ENCODE measurements at places on chromosomes 2 and 18.

DNA sequence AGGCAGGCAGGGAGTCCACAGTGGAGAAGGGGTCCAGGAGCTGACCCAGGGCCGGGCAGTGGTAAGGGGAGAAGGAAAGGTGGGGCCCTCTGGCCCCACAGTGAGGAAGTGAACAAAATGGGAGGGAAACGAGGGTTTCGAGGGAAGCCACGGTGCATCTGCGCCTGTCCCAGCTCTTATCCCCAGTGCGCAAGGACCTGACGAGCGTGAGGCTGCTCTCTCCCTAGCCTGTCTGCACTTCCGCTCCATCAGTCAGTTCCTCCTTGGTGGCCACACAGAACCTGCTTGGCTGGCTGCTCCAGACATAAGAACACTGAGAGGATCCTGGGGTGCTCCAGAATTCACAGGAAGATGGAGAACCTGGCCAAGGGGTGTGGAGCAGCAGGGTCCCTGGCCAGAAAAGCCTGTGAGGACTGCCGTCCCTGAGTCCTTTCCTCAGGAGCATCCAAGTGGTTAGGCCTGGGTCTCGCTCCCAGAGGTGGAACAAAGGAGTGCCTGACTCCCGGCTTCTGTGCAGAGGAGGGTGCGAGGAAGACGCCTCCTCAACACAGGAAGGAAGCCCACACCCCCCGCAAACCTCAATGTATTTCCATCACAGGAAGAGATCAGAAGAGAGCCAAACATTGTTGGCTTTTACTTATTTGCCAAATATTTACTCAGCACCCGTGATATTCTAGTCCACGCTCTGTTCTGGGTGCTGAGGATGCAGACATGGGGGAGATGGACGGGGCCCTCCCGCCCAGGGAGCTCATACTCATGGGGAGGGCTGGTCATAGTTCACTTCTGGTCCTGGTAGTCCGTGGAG lies 43.7 kb upstream of the SEMA4C start:
- no peak for DNase-seq

DNA sequence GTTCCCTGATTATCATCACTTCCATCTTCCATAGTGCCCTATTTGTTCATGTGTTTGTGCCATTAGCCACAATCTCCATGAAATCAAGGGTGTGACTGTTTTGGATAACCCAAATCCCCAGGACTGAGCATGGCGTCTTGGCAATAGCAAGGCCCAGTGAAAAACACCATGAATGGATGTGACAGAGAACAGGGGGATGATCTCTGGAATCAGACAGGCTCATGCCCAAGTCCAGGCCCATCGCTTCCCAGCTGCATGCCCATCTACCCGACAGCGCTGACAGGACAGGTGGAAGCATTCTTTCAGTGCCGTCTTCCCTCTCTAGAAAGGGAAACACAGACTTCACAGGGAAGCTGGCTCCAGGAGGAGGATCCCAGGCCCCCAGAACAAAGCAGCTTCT lies 50.0 kb downstream of the HDLBP start:
- DNase-seq = no peak

DNA sequence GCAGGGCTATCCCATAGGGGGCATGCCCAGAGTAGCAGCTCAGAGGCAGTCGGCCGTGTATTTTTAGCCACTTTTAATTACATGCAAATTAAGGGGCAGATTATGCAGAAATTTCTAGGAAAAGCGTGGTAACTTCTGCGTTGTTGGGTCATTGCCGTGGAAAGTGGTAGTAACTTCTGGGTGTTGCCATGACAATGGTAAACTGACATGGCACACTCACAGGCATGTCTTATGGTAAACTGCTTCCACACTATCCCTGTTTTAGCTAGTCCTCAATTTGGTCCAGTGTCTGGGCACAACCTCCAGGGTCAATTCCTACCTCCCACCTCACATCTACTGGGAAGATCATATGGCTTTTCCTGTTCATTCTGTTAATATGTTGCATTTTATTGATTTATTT lies 428.9 kb upstream of the FANCL start:
- DNase-seq = no peak

- DNase-seq = no peak
These were observed 19.4 kb upstream of the DNER start for GRCh38 chr2:229733611-229734245.

- DNase-seq = no peak
These were observed 752 bp upstream of the BAZ2B start for GRCh38 chr2:159617100-159617499.

DNA sequence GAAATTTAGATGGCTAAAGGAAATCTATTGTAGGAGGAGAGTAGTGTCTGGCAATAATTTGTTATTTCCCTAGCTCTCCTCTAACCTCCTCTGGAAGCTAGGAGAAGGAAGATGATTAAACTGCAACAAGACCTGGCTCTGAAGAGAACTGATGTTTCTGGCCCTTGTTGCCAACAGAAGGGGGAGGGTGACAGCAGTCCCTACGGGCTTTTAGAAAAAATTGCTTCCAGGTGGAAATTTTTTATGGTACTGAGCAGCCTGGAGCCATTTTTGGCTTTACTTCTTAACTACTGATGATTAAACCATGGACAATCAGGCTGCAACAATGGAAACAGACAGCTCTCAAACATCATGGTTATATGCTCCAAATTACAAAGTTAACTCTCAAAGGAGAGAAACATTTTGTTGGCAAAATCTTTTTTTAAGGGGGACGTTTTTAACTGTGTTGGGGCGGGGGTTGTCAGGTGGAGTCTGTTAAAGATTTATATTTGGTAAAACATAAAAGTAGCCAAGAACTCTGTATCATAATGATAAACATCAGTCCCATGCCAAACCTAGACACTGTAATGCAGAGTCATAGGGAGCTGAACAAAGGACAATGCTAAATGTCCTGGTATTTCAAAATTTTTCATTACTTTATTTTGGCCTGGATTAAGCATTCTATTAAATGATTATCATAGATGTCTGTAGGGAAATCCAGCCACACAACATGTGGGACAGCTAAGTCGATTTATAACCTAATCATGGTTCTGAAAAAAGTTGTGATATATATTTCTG lies 70.0 kb downstream of the EXOC6B start:
- no peak for DNase-seq

DNA sequence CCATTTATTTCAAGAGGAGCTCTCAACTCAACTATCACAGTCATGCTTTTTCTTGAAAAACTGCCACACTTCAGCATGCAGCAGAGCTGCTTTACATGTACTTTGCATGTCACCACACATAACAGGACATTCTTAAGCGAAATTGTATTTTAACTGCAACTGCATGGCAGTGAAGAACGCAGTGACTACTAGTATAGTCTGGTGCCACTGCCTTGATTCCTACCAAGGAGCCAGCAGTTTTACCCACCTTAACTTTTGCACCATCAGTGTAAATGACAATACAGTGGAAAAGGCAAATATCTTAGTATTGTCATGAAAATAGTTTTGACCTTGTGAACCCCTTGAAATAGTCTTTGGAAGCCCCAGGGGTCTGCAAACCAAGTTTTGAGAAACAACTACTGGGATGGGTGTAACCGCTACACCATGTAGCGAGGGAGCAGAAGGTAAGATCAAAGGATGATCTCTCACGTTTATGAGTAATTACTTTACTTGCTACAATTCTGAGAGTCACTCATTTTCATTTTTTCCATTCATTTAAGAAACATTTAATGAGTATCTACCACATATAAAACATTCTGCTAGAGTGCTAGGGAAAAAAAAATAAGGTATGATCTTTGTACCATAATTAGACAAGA lies 32.3 kb upstream of the MPP4 start:
- no peak for DNase-seq

GRCh38 chr2:129813404-129813803 lies 166.1 kb upstream of the RAB6C start:
- DNase-seq = no peak

GRCh38 chr2:55019526-55020258 lies 30.6 kb downstream of the RTN4 start:
- no peak for DNase-seq

- no peak for DNase-seq
These were observed 12.7 kb upstream of the PTPN4 start for GRCh38 chr2:119746836-119747686.

GRCh38 chr2:150467621-150467963 lies 19.9 kb downstream of the RND3 start:
- no peak for DNase-seq

DNA sequence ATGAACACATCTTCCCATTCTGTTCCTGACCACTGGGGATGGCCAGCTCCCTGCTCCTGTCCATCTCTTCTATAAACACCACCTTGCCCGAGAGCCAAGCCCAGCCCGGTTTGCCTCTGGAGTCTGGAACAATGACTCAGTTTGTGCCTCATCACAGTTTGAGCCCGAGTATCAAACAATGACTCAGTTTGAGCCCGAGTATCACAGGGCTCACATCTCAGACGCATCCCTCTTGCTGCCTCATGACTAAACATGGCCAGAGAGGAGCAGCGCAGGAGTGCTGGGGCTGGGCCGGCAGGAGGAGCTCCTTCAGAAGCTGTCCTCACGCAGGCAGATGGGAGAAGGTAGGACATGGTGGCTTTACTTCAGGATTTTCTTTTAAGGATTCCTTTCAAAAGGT lies 68.7 kb downstream of the PXDN start:
- DNase-seq = no peak

DNA sequence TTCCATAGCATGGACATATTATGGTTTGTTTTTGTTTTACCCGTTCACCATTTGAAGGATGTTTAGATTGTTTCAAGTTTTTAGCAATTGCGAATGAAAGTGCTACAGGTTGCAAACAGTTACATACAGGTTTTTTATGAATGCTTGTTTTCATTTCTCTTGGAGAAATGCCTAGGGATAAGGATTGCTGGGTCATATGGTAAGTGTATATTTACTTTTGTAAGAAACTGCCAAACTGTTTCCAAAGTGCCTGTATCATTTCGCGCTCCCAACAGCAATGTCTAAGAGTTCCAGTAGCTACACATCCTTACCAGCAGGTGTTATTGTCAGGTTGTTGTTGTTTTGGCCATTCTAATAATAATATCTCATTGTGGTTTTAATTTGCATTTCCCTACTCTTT lies 251.7 kb downstream of the PHLPP1 start:
- DNase-seq = no peak

DNA sequence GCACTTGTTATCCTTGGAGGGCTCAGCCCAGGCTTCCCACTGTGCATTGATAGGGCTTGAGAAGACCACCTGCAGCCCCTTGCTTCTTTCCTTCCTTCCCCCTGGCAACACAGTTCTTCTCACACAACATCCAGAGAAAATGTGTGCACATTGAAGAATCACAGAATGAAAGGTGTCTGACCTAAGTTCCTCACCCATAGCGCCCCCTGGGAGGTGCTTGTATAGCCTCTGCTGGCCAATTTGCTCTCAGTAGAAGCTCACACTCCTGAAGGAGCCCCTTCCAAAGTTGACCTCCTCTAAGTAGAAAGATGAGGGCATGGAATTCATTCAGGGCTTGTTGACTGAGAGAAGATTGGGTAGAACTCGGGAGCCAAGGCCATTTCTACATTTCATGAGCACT lies 758.4 kb upstream of the KLHL29 start:
- no peak for DNase-seq

DNA sequence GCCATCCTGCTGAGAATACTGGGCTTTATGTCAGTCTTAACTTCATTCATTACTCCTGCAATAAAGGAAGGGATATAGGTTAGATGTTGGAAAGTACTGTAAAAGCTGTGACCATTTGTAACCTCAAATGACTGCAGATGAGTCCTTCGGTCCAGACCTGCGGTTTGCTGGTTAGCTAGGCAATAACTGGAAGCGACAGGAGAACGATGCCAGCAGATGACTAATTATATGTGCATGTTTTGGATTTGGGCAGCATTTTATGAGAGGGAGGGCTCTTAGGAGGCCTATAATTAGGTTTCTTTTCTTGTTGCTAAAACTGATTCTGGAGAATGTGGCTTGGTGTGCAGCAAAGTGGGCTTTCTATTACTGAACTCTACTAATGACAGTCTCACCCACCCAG lies 205.6 kb downstream of the TMEM182 start:
- no peak for DNase-seq

DNA sequence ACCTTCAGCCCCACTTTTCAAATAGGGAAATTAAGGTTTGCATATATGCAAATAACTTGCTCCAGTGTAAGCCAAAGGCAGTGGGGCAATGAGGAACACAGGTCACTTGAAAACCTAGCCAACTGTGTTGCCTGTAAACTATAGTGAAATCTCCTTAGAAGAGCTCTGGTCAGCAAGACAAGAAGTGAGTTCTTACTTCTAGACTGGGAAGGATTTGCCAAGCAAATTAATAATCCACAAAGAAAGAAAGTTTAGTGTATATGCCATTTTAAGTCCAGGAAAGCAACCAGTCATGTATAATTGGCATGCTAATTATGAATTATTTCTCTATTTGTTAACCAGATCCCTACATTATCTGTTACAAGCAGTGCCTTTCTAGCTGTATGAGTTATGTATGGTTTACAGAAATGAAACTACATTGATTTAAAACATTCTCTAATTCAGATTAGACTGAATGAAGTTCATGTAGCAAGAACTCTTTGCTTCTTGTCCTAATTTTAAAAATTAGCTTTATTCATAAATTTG lies 129.9 kb downstream of the MTX2 start:
- no peak for DNase-seq

DNA sequence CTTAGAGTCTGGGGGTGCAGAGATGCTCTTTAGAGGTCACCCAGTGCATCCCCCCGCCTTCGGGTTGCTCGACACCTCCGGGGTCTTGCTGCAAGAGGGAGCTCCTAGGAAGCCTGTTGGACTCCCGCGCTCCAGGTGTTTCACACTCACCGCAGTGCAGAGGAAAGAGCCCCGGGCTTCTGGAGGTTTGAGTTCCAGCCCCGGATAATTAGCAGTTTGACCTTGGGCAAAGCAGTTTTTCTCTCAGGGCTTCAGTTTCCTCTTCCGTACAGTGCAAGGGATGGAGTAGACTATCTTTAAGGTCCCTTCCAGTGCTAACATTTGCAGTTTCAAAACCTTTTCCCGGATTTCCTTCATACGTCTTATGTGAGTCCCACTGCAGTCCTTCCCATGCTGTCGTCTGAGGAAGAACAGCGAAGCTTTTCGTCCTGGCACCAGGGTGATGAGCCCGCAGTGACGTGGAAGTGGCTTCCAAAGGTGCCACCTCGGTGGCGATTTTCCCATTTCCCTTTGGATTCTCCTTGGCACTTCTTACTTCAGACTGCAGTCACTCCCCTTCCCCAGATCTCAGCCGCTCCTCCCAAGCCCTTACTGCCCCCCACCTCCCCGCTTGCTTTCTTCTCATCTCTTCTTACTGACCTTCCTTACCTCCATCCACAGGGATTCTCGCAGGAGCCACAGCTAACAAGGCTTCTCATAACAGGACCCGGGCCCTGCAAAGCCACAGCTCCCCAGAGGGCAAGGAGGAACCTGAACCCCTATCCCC lies 585 bp downstream of the PNKD start:
- no peak for DNase-seq

Data from stimulated activated CD4-positive, alpha-beta T cell treated with anti-CD3 and anti-CD28 coated beads, Interleukin-1b, Interleukin-23, amount 100 ng/mL, for 1 hour (primary cell).